ENCODE measurements at places on chromosomes 11 and 22.

- DNase-seq: peak; percentile 64
These were observed 20.8 kb upstream of the TXNRD2 start for GRCh38 chr22:19962246-19962908.

DNA sequence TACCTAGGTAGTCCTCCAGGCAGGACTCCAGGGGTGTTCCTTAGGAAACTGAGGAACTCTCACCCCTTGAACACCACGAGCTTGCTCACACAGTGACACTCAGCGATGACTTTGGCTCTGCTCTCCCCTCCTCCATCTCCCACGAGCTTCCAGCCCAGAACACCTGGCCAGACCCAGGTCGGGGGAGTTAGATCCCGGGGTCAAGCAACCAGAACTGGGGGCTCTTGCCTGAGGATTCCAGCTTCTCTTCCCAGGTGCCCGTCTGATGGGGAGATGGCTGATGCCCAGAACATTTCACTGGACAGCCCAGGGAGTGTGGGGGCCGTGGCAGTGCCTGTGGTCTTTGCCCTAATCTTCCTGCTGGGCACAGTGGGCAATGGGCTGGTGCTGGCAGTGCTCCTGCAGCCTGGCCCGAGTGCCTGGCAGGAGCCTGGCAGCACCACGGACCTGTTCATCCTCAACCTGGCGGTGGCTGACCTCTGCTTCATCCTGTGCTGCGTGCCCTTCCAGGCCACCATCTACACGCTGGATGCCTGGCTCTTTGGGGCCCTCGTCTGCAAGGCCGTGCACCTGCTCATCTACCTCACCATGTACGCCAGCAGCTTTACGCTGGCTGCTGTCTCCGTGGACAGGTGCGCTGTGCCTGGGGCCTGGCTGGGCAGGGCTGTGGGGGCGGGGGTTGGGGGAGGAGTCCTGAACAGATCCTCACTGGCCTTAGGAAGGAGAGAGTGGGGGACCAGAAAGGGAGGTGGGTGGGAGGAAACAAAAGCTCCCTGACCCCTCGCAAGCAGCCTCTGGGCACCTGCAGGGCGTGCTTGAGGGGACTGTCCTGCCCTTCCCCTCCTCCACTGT is at the start of gene GALR3:
Gene GALR3, plus strand, starts transcription at position 249 of the 852 bp plus-strand sequence. Its CDS starts 25 bp downstream, at position 274.
- no peak for DNase-seq

- no peak for DNase-seq
These were observed 150.9 kb upstream of the TTC12 start for GRCh38 chr11:113163291-113164030.

DNA sequence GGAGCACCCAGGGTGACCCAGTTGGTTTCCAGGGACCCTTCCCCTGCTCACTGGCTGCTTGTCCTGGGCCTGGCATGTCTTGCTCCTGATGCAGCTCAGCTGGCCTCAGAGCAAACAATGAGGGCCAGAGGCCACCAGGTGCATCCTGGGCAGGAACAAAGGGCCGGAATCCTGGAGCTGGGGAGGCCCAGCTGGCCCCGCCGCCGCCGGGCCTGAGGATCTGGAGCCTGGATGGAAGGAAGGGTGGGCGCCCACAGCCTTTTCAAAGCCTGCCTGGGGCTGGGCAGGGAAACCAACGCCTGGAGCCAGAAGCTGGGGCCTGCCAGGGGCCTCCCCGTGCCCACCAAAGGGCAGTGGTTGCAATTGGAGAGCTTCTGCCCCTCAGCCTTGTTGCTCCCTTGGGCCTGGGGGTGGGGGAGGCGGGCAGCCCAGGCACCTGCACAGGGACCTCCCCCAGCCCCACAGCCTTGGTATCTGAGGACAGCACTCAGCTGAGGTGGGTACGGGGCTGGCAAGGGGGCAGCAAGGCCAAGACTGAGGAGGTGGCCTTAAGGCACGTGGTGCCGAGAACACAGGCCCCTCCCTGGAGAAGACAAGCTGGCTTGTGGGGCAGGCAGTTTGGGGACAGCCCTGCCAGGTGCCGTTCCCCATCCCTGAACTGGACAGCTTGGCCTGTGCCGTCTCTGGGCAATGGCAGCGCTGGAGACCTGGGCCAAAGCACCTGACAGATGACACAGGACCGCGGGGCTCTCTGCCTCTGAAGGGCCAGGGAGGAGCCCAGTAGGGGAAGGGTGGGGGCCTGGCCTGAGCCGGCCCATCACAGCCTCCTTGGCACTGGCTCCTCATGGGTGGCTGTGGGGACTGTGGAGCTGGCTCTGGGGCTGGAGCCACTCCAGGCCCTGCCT is 7.1 kb upstream of the ADORA2A start:
- DNase-seq: no peak

DNA sequence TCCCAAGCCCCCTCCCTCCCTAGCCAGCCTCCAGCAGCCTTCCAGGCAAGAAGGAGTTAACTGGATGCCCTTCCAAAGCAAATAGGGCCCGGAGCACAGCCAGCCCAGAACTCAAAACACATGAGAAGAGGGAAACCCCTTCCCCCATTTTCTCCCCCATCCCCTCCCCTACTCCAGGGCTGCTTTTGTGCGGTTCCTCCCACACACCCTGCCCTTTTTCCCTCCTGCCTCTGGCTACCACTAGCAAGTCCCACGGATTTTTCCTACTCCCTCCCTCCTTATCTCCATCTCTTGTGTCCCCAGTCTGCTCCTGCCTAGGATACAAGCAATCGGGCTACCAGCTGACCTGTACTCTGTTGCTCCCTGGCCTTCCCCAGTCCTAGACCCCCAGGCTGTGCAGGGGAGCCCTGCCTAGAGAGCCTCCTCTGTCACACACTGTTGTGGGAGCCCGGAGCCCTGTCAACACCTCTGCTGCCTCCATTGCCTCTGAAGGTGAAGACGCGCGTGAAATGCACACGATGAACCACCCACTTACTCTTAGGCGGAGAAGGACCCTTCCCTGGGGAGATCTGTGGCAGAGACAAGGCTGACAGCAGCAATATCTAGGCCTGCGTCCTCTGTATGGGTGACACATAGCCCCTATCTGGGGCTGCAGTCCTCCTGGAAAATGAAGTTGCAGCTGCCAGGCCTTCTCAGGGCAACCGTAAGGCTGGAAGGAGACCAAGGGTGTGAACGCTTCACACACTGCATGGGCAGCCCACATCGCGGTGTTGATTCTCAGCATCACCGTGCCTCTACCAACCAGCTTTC is 282.8 kb downstream of the MN1 start:
- no peak for DNase-seq

Data from stimulated activated naive CD8-positive, alpha-beta T cell treated with anti-CD3 and anti-CD28 coated beads, Interleukin-15, amount 100 ng/mL, for 72 hours (primary cell).